Astrocyte of the cerebellum (primary cell): ENCODE measurements at places on chromosomes 13 and 19.
A peak's percentile ranks its signal among the peaks of the same experiment; 100 is the strongest.

DNA sequence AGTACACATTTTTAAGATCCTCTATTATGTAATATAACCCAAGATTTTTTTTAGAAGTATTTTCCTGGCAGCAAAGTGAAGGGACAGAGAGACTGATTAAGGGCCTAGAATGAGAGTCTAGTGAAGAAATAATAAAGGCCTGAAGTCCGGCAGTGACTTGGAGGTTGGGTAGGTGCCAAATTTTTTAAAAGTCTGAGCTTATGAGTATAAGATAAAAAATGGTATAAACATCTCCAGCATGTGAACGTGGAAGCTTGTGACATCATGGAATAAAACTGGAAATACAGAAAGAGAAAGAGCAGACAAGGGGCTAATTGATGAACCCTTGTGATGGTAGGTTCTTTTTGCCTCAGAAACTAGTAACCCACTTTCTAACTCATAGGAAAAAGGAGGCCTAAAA, 174.6 kb downstream of the SUCLA2 start:
- no peak for DNase-seq

DNA sequence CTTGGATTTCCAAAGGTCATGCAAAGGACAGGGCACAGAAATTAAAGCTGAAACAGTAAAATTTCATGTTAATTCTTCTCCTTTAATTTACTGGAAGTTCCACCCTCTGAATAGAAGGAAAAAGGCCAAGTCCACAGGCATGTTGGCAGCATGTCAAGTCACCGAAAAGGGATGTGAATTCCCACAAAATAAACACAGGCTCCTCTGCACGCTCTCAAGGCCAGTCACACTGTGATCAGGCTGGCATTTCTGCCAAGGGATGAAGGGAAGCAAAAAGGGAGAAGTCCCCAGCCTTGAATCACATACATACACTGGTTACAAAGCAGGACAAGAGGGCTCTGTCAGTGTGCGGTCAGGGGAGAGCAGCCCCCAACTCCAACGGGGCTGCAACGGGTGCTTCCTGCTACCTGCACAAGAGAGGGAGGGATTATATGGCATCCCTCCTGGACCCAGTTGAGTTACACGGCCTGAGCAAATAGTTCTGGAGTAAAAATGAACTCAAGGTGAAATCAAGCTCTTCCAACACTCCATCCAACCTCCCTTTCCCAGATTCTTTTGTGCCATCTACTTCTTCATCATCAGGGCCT, 6.9 kb downstream of the DCLK1 start:
- peak; percentile 89 for DNase-seq

- DNase-seq: no peak
These were observed 27.4 kb downstream of the FCGBP start for GRCh38 chr19:39906820-39907611.

DNA sequence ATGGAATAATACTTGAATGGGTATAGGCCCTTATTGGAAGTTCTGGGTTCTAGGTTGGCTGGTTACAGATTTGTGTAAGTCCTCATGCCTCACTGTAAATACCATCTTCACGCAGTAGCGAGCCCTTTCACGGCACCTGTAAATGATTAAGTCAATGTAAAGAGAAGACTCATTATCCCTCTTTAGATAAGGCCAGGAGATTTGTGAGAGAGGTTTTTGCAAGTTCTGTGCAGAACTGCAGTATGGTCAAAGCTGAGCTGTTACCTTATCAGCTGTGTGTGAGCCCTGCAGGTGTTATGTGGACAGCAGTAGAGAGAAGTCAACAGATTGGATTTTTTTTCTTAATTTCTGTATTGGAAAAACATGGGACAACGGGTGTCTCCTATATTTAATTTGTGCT, 141.6 kb downstream of the SHISA2 start:
- no peak for DNase-seq

GRCh38 chr19:41305927-41306793, 3.8 kb upstream of the CCDC97 start:
- DNase-seq: no peak

DNA sequence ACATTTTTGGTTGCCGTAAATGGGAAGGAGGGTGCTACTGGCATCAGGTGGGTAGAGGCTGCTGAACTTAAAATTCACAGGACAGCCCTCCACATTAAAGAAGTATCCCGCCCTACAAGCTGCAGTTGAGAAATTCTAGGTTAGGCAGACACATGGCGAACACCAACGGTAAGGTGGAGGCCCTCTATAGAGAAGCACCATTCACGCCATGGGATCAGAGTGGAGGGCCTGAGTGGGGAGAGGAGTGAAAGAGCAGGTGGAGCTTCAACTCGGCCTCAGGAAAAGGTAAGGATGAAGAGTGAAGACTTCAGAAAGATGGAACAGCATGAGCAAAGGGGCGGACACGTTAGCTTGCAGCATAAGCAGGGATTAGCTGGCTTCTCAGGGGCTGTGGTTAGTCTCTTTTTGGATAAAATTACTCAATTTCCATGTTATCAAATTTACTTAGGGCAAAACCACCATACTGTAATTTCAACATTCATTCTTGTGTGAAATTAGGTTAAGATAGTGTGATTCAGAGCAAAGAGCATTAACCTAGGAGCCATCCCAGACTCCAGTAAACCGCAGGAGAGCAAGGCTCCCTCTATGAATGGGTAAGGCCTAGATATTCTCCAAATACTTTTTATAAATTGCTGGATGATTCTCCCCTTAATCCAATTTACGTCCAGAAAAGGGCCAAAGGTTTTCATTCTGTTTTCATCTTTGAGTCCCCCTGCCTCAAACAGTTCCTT, 1.2 kb downstream of the EEF1AKMT1 start:
- DNase-seq: no peak

DNA sequence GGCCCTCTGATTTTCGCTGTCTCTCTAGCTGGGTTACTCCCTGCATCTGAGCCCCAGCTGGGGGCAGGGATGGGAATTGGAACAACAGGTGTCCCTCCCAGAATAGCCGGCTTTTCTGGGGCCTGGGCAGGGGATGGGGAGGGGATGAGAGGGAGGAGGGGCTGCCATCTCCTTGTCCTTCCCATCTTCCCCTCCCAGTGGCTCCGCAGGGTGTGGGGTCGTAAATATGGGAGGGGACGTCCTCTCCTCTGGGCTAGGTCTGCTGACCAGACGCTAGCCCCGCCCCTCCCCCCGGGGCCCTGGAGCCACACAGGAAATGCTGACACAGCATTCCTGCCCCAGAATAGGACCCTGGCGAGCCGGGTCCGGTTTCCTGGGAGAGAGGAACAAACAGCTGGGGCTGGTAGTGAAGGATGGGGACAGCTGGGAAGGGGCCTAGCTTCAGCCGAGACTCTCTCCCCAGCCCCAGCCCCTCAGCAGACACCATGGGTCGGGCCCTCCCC, 1.1 kb downstream of the RYR1 start:
- DNase-seq: no peak

DNA sequence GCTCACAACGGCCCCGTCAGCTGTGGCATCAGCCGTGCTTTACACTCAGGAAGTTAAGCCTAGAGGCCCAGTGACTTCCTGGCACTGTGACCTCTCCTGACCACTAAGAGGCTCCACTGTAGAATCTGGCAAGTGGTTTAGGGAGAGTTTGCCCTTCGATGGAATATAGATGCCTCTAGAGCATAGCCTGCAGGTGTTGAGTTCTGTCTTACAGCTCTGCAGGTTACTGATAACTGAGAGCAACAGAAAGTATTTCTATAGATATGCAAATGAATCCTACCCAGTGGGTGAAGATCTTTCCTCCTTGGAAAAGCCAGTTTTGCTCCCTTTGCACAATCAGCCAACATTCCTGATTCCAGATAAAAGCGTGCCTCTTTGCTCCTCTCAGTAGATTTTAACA, 35.8 kb downstream of the ATP12A start:
- no peak for DNase-seq

- DNase-seq: no peak
These were observed 7.8 kb upstream of the SLC44A2 start for GRCh38 chr19:10617409-10618121.

DNA sequence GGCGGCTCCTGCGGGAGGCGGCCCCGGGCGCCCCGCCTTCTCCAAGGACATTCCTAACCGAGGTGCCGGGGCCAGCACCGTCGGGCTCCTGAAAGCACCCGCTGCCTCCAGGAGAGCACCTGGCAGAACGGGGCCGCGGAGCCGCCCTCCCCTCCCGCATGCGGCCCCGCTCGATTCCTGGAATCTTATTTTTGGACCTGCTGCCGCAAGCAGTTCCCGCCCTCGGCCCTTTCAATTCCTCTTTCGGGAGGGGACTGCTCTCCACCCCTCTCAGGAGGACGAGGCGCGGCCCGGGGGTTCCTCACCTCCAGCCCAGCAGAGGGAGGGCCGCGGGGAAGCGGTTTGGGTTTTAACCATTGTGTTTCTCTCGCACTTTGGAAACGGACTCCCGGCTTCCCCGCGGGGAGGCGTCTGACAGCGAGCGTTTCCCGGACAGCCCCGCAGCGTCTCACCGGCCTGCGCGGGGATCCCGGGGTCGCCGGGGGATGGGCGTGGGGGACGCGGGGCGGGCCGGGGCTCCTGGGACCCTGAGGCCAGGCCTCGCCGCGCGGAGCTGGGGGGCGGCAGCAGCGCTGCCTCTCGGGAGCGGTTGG, 849 bp downstream of the GAS6 start:
- DNase-seq: no peak

DNA sequence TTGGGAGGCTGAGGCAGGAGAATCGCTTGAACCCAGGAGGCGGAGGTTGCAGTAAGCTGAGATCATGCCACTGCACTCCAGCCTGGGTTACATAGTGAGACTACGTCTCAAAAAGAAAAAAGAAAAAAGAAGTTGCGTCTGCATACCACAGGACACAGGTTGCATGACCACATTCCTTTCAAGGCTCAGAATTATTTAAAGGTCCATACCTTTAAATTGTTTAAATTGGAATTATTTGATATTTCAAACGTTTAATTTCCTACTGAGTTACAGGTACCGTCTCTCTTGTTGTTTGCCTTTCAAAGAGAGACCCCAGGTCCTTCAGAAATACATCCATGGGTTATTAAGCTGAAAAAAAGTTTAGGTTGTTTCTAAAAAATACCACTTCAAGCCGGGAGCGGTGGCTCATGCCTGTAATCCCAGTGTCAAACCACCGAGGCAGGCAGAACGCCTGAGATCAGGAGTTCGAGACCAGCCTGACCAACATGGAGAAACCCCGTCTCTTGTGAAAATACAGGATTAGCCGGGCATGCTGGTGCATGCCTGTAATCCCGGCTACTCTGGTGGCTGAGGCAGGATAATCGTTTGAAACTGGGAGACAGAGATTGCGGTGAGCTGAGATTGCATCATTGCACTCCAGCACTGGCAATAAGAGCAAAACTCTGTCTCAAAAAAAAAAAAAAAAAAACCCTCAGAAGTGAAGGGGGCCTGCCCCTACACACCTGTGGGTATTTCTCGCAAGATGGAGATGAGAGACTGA, 18.6 kb downstream of the ZNF816 start:
- DNase-seq: no peak

DNA sequence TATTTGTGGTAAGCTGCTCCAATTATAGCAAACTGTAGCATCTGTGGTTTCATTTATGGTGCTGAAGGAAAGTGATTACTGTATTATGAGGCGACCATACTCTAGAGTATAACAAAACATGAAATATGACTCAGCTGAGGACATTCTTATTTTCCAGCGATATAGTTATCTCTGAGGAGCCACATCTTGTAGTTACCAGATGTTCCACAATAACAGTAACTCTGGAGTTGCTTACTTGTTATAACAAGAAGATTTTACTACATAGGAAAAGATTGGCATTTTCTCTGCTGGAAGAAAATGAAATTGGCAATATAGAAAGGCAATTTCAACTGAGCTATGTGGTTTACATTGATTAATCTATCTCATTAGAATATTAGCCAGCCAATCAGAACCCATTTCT, 1634.2 kb downstream of the PCDH9 start:
- DNase-seq: no peak

GRCh38 chr19:48805452-48805851, 5.4 kb downstream of the BCAT2 start:
- no peak for DNase-seq

GRCh38 chr19:31350693-31351055, 1.4 kb upstream of the TSHZ3 start:
- DNase-seq: no peak

DNA sequence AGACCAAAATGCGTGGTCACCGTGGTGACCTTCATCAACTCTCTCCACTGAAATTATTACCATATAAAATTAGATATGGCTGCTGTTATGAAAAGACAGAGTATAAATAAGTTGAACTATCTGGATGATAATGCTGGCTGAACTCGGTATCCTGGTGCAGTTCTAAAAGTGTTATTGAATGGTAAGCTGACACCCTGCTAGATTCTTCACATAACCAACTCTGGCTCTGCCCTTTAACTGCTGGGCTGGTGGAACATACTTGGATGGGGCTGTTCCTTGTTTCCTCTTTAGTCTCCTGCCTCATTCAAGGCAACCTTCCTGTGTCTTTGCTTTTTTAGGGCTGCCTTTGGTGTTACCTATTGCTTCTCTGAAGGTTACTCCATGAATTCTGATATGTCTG, 106.9 kb downstream of the FGF9 start:
- DNase-seq: no peak

- DNase-seq: no peak
These were observed 2428.4 kb upstream of the PCDH20 start for GRCh38 chr13:63843766-63844699.

- no peak for DNase-seq
These were observed 5.5 kb downstream of the NR2F6 start for GRCh38 chr19:17240062-17240752.

DNA sequence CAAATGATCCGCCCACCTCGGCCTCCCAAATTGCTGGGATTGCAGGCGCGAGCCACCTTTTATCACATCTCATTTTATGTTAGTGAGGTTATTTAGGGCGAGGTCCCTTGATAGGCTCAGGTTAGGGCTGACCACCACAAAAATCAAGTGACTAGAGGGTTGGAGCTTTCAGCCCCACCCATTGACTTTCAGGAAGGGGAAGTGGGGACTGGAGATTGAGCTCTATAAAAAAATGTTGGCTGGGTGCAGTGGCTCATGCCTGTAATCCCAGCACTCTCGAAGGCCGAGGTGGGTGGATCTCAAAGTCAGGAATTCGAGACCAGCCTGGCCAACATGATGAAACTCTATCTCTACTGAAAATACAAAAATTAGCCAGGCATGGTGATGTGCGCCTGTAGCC, 20.1 kb downstream of the FPR3 start:
- no peak for DNase-seq

GRCh38 chr19:15583346-15583745, 31.7 kb upstream of the CYP4F8 start:
- no peak for DNase-seq

GRCh38 chr19:1170938-1171754, 2.9 kb downstream of the SBNO2 start:
- no peak for DNase-seq

DNA sequence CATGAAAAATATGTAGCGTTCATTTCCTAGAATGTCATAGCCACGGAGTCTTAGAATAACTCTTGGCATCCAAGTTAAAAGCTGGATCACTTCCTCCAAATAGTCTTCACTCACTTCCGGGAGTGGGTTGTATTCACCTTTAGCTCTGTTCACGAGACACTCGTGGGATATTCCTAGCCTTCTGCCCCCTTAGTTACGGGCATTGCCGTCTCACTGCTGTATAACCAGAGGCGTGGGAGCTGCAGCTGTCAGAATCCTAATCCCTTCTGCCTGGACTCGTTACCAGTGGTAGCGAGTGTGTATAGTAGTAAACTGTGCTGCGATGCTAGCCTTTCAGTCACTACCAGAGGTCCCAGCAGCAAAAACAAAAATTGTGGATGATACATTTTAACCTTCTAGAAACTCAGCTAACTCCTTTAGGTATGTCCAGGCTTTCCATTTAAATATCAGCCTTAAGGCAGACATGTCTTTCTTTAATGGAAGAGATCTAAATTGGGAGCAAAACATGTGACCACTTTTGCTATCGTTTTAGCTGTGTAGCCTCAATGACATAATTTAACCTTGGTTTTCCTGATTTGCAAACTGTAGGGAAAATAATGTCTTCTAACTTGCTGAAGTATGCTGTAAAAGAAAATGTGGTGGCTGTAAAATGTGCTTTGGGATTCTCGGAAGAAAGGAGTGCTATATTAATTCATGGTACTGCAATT, 34.1 kb downstream of the ERCC5 start:
- DNase-seq: no peak
